Activated T-cell treated with anti-CD3 and anti-CD28 coated beads, Interleukin-2, amount 50 U/mL, for 48 hours (primary cell): ENCODE measurements at places on chromosomes 7 and 10.

DNA sequence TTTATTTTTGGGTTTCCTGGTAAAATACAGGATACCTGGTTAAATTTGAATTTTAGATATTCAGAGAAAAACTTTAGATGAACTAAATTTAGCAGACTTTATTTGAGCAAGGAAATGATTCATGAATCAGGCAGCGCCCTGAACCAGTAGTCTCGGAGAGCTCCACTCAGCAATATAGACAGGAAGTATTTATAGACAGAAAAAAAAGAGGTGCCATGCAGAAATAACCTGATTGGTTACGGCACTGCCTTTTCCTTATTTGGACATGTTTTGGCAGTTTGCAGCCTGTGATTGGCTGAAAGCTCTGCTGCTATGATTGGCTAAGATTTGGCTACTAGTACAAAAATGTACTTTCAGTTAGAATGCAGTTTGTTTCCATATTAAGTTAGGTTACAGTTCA, 198.3 kb upstream of the DKK1 start:
- no peak for DNase-seq

DNA sequence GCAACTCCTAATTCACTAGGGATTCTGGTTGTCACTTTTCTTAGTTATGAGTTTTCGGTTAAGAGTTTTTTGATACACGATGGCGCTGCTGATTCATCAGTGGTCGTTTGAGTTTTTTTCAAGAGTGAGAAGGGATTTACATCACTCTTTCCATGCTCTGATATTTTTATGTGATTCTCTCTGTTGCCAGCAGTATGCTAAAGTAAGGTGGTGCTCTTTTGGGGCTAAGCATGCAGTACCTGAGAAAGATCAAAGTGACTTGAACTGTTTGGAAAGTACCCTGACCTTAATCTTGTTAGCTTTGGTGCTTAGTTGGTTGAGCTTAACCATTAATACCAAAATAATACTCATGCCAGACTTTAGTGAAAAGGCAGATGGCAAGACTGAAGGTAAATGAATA, 28.1 kb downstream of the STAMBPL1 start:
- no peak for DNase-seq

GRCh38 chr10:117346574-117346973, 28.7 kb downstream of the PDZD8 start:
- no peak for DNase-seq

DNA sequence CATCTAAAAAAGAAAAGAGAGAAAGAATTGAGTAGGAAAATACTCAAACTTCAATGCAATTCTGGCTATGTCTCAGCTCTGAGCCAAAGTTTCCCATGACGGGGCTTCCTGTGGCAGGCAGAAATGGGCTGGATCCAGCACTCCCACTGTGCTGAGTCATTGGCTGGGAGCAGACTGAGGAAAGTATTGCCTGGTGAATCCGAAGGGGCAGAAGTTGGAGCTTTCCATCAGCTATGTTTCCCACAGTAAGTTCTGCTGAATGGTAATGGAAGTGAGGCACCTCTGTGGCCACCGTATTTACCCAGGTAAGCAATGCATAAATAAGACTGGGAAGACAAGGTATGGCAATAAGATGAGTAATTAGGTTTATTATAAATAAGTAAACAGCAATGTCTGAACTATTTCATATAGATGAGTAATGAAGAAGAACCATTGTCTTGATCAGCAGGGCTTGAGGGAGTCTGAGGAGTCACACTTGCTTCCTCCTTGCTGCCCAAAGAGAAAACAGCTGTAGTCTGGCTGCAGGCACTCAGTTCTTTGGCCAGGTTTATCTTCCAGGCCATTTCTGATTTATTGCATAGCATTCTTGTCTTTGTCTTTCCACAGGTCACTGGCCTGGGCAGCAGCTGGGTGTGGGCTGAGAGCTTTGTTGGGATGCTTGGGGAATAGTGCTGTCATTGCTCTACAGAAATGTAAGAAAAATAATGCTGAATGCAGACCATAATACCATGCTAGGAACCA, 255.3 kb downstream of the DNAJB9 start:
- DNase-seq: no peak

DNA sequence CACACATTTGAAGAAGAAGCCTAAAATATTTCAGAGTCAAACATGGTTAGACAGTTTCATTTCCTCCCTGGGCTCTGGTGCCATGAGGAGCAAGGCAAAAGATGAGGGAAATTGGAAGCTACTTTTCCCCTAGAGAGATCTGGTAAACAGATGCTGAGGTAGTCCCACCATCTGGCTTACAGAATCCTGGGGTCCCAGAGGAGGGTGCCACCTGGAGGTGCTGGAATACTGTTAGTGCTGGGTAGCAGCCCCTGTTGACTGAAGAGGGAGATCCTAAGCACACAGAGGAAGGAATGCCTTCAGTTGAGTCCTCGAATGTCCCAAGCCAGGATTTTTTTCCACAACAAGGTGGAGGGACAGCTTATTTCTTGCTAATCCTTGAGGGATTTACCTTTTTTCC, 160.1 kb downstream of the FZD1 start:
- DNase-seq: no peak

DNA sequence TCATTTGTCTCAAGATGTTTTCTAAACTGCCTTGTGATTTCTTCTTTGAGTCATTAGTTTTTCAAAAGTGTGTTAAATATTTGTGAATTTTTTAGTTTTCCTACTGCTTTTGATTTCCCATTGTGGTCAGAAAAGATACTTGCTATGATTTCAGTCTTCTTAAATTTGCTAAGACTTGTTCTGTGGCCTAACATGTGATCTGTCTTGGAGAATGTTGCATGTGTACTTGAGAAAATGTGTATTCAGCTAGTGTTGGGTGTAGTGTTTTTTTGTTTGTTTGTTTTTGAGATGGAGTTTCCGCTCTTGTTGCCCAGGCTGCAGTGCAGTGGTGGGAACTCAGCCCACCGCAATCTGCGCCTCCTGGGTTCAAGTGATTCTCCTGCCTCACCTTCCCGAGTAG, 28.6 kb downstream of the BMPR1A start:
- no peak for DNase-seq

- no peak for DNase-seq
Observed at GRCh38 chr10:75653761-75654160, 222.3 kb downstream of the LRMDA start.

GRCh38 chr10:47447209-47447608, 36.7 kb downstream of the ANXA8 start:
- no peak for DNase-seq

DNA sequence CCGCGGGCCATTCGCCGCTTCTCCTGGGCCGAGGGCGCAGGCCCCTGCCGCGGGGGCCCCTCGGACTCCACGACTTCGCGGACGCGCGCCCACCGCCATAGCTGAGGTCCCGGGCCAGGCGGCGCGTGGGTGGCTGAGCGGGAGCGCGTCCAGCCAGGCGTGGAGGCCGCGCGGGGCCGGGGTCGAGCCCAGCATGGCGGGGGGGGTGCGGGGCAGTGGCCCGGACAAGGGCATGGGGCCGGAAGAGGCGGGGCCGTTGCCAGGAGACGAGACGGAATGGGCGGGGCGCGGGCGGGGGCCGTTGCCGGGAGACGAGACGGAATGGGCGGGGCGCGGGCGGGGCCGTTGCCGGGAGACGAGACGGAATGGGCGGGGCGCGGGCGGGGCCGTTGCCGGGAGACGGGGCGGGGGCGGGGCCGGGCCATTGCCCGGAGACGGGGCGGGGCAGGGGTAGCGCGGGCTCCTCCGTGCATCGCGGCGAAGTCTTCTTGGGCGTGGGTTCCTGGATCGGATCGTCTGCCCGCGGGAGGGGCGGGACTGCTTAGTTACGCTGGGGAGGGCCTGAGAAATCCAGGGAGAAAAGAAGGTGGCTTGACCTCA, 14.8 kb downstream of the ADAM8 start:
- peak; percentile 92 for DNase-seq

DNA sequence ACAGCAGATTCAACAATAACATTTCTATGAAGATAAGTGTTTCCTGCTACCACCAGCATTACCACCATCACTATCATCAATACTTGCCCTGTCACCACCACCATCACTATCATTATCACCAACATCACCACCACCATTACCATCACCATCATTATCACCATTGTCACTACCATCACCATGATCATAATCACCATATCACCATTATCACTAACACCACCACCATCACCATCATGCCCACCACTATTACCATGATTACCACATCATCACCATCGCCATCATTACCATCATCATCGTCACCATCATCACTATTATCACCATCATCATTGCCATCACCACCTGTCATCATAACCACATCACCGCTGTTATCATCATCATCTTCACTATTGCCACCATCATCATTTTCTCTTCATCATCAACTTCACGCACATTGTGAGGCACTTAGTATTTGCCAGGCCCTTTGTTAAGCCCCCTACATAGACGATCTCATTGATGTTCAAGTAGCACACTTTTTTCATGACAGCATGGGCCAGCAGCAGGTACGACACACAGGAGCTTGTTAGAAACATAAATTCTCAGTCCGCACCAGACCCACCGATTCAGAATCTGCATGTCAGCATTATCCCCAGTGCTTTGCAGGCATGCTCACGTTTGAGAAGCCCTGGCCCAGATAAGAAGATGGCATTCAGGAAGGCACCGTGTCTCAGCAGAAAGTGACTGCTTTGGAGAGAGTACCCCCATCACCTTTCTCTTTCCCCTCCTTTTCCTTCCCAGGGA, 161.1 kb downstream of the ADAM12 start:
- DNase-seq: no peak

GRCh38 chr10:71694039-71694501, 25.5 kb downstream of the C10orf105 start:
- no peak for DNase-seq

DNA sequence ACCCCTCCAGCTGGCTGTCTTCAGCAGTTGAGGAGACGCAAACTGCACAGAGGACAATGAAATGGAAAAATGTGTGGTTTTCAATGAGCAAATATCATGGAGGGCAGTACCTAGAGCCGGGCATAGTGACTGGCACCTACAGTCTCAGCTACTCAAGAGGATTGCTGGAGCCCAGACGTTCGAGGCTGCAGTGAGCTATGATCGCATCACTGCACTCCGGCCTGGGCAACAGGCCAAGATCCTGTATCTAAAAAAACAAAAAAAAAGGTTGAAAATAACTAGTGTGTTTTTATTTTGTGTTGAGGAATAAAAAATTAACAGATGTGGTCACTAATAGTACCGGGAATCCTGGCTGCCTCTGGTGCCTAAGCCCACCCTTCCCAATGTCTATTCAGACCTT, 345.5 kb downstream of the GALNT17 start:
- no peak for DNase-seq

- no peak for DNase-seq
Observed at GRCh38 chr7:136148920-136149319, 171.8 kb upstream of the MTPN start.

- no peak for DNase-seq
Observed at GRCh38 chr7:24718431-24718831, 38.8 kb downstream of the GSDME start.

GRCh38 chr10:96502561-96503282, 11.0 kb downstream of the TLL2 start:
- DNase-seq: no peak

DNA sequence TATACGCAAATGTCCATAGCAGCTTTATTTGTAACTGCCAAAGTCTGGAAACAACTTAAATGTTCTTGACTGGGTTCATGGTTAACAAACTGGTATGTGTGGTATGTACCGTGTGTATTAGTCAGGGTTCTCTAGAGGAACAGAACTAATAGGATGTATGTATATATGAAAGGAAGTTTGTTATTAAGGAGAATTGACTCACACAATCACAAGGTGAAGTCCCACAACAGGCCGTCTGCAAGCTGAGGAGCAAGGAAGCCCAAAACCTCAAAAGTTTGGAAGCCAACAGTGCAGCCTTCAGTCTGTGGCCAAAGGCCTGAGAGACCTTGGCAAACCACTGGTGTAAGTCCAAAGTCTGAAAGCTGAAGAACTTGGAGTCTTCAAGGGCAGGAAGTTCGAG, 66.8 kb downstream of the TMEM168 start:
- DNase-seq: no peak

- DNase-seq: no peak
Observed at GRCh38 chr10:119931871-119932270, 39.3 kb downstream of the SEC23IP start.

- DNase-seq: no peak
Observed at GRCh38 chr7:131124867-131125266, 202.8 kb upstream of the MKLN1 start.

DNA sequence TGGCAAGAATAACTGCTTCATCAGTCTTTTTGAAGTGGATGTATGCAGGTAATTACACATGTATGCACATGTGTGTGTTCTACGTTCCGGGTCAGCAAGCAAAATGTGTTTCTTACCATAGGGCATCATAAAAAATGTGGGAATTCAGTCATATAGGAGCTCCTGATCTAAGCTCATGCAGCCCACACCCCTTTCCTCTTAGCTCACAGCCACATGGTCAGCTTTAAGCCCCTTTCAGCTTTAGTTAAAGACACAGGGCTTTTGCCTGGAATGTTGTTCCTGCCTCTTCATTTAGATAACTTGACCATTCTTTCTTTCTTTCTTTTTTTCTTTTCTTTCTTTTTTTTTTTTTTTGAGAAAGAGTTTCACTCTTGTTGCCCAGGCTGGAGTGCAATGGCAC, 258.1 kb downstream of the RPS24 start:
- DNase-seq: no peak

- DNase-seq: no peak
Observed at GRCh38 chr10:58178811-58179210, 88.9 kb downstream of the IPMK start.

DNA sequence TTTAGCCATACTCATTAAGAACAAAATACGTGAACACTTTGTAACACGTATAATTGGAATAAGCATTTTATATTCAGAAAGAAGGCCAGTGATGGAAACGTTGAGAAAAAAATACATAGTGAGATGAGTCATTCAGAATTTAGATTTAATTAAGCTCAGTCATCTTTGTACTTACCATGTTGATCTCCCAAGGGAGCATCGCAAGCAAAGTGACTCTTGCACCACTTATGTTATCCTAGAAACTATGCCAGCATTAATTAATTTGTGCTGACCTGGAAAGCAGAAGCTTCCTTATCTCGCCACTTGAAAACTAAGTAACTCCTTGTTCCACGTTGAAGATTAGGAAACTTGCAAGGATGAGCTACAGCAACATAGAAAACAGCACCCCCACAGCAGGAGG, 9.7 kb upstream of the MPP7 start:
- DNase-seq: no peak
